ENCODE measurements at places on chromosomes 7 and 10.

GRCh38 chr10:77686096-77686495 lies 48.5 kb upstream of the KCNMA1 start:
- no peak for DNase-seq

GRCh38 chr10:101143345-101143630 lies 12.2 kb downstream of the TLX1 start:
- no peak for DNase-seq

- no peak for DNase-seq
Measured at GRCh38 chr7:100443096-100443840, 7.0 kb upstream of the PPP1R35 start.

DNA sequence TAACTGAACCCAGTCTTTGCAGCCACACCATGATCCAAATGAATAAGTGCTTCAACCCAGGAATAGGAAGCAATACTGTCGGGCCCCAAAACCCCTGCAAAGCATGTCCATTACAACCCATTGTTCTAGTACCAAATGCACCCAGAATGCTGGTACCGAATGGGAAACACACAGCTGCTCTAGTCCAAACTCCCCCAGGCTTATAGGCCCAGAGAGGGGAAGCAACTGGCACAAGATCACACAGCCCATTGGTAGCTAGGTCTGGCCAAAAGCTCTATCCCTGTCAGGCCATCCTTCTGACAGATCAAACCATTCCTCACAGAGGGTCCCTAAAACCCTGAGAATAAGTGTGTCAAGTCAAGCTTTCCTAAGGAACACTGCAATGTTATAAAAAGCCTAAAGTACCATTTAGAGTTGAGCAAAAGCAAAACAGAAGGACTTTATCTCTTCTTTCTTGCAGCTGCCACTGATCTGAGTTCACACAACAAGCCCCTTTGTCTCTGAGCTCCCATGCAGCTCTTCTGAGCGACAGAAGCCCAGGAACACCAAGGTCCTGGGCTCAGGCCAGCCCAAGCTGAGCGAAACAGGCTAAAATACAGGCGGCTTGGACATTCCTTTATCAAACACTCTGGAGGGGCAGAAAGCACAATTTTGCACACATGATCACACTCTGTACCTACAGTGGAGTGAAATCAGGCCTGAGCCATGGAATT lies 116.7 kb downstream of the SGMS1 start:
- DNase-seq = no peak

GRCh38 chr7:147584771-147585193 lies 1005.8 kb upstream of the C7orf33 start:
- DNase-seq = no peak

DNA sequence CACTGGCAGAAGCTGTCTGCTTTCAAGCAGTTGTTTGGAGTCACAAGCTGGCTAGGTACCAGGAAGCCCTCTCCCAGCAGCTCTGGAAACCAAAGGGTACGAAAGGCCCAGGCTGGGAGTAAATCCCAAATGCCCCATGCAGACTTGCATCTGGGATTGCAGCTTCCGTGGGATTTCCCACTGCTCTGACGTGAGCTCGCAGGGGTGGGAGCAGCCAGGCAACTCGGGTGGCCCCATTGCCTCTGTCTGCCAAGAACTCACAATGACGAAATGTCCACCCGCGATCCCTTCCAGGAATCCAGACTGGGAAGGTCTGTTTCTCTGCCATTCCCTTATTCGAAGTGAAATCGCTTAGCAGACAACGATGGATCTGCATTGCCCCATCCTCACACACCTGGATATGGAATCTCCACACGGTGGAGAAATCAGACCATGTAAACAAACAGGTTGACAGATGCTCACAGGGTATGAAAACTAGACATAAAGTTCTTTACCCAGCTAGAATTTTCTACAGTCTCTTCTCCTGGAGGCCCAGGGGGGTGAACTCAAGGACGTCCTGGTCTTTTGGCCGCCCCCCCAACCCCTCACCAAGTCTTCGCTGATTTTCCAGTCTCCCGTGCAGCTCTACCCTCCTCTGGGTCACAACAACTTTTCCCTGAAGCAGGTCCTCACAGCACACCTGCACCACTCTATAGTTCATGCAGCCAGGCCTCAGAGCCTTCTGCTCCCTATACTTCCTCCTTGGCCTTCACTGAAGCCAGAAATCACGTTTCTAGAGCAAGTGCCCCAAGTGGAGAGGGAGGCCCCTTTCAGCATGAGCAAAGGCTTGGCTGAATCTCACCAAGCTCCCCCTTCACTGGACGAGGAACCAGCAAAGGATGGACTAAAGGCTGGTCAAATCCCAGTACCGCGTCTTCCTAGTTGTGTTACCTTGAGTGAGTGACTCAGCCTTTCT lies 20.0 kb downstream of the SH3PXD2A start:
- DNase-seq = no peak

GRCh38 chr10:2938869-2939268 lies 128.5 kb upstream of the PFKP start:
- DNase-seq = no peak

DNA sequence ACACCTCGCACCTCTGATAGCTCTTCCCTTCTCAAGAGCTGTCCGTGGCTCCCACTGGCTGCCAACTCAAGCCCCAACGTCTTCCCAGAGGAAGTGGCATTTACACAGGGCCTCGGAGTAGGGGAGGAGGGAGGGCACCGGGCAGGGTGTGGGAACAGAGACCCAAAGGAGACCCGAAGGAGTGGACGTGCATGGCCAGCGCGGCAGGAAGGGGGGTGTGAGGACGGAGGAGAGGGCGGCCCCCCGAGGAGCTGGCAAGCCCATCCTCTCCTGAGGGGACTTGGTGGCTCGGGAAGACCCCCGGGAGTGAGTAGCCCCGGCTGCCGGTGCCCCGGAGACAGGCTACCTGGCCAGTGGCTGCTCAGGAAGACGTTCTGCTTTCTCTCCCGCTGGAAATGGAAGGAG lies 85.9 kb downstream of the FOXL3 start:
- DNase-seq = no peak

GRCh38 chr10:67608001-67608400 lies 88.0 kb downstream of the CTNNA3 start:
- no peak for DNase-seq

DNA sequence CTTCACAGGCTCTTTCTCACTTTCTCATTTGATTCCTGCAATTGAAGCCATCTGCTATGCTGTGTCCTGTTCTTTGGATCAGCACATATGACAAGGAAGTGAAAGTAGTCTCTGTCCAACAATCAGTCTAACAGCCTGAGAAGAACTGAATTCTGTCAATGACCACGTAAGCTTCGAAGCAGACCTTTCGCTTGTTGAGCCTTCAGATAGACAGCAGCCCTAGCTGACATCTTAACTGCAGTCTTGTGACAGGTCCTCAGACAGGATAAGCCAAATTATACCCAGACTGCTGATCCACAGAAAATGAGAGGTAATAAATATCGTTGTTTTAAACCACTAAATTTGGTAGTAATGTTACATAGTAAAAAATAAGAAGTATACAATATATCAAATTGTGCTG lies 691.0 kb upstream of the LRRTM3 start:
- DNase-seq = no peak

GRCh38 chr10:46033602-46034011 lies 3.2 kb upstream of the NCOA4 start:
- DNase-seq = no peak

- no peak for DNase-seq
Measured at GRCh38 chr7:116540743-116541142, 15.9 kb downstream of the CAV1 start.

GRCh38 chr10:18204039-18204835 lies 64.0 kb downstream of the CACNB2 start:
- DNase-seq = no peak

- no peak for DNase-seq
Measured at GRCh38 chr7:95433952-95434556, 774 bp downstream of the PON2 start.

GRCh38 chr7:3134745-3135144 lies 91.1 kb upstream of the CARD11 start:
- DNase-seq = no peak

- no peak for DNase-seq
Measured at GRCh38 chr10:79026806-79027146, 42.0 kb upstream of the ZMIZ1 start.

- no peak for DNase-seq
Measured at GRCh38 chr10:96696845-96697425, 23.4 kb downstream of the PIK3AP1 start.

DNA sequence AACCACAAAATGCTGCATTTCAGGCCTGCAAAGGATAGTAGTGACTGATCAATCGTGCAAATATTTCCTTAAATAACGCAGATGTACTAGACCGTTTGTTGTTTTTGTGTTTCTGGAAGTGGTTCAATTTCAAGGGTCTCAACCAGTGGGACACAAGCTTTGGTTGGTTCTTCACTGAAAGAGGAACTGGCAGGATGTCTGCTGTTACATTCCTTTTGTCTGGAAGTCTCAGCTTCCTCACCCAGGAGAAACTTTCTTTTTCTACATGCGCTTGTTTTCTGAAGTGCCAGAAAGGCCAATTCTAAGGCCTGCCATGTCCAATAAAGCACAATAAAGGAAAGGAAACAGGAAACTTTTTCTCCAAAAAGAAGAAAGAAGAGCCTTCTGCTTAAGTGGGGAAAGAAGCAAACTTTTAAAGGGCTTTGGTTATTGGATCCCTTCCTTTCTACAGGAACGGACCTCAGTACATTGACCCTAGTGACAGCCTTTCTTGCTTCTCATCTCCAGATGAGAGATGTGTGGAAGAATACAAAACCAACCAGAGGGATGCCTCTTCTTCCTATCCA lies 4.1 kb downstream of the DKK1 start:
- DNase-seq = no peak

- no peak for DNase-seq
Measured at GRCh38 chr7:73707045-73707631, 12.3 kb downstream of the STX1A start.

- no peak for DNase-seq
Measured at GRCh38 chr7:28360739-28361138, 51.6 kb upstream of the CREB5 start.

DNA sequence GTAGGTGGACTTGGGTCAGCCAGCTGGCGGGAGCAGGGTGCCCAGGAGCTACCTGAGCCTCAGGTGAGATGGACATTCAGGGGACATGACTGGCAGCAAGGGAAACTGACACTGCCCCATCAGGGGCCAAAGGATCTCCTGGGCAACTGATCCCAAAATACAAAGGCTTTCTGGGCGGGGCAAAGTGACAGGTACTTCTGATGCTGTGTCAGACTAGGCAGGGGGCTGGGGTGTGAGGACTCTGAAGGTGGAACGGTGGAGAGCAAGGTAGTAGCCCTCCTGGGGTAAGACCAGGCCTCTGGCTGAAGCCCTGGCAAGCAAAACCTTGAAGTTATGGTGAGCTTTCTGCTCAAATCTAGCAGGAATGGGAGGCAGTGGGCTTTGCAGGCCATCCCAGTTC lies 4.4 kb downstream of the OPN4 start:
- DNase-seq = no peak

DNA sequence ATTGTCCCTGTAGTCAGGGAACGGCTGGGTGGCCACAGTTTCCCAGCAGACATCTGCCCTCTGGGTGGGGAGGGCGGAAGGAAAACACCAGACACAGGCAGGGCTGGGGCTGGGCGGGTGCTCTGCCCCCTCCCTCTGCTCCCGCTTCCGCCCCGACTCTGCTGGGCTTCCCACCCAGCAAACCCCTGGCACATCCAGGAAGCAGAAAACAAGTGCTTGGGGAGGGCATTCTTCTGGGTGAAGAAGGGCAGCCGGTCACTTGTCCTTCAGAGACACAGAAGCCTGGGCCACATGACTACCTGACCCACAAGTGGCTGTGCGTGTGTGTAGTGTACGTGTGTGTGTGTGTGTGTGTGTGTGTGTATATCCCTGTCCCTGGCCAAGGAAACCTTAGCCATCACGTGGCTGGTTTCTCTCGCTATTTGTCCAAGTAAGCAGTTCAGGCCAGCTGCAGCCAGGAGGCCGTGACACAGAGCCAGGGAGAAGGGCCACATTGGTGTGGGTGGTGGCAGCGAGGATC lies 77.9 kb downstream of the ZMIZ1 start:
- no peak for DNase-seq

DNA sequence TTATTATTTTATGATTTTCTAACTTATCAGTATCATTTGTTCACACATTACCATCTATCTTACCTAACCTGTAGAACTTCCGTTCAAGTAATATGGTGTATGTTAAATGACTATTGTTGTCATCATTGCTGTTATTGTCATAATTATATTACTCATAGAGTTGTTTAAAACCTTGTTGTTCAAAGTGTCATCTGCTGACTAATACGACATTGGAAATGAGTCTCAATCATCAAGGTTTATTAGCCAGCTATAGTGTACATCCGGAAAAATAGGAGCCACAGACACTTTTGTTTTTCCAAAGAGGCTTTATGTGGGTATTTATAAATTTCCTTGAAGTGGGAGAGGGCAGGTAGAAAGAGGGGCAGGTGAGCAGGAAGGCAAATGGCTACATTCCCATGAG lies 386.9 kb upstream of the LRRTM3 start:
- no peak for DNase-seq

GRCh38 chr7:102066476-102066875 lies 220.2 kb upstream of the SH2B2 start:
- no peak for DNase-seq

DNA sequence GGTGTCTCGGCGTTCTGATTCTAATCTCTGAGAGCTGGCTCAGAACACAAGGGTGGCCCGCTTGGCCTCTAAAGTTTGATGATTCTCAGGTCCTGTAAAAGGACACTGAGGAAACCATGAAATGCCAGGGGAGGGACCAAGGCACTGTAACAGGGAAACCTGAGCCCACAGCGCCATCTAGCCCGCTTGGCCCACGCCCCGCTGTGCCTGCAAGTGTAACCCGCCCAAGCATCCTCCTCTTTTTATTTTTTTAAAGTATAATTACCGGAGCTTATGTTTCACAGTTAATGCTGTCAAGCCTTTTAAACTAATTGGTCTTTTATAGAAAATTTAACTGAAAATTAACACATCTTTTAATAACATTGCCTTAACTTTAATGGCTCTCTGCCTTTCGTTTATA lies 734.7 kb downstream of the KCNMA1 start:
- no peak for DNase-seq

DNA sequence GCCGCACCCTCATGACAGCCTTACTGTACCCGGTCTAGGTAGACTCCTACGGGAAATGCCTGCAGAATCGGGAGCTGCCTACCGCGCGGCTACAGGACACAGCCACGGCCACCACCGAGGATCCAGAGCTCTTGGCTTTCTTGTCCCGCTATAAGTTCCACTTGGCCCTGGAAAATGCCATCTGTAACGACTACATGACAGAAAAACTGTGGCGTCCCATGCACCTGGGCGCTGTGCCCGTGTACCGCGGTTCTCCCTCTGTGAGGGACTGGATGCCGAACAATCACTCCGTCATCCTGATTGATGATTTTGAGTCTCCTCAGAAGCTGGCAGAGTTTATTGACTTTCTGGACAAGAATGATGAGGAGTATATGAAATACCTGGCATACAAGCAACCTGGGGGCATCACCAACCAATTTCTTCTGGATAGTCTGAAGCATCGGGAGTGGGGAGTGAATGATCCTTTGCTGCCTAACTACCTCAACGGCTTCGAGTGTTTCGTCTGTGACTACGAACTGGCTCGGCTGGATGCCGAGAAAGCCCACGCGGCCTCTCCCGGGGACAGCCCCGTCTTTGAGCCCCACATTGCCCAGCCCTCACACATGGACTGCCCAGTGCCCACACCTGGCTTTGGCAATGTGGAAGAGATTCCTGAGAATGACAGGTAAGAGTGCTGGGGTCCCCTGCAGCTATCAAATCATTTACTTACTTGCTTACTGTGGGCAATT lies 8.5 kb upstream of the CHCHD1 start:
- DNase-seq = no peak

- no peak for DNase-seq
Measured at GRCh38 chr10:28935061-28935460, 257.7 kb downstream of the BAMBI start.
